ENCODE measurements at places on chromosomes 1 and 21.

GRCh38 chr1:119326251-119326650 is 42.3 kb upstream of the HAO2 start:
- no peak for DNase-seq

GRCh38 chr1:21667348-21668231 is 1.6 kb downstream of the RAP1GAP start:
- no peak for DNase-seq

DNA sequence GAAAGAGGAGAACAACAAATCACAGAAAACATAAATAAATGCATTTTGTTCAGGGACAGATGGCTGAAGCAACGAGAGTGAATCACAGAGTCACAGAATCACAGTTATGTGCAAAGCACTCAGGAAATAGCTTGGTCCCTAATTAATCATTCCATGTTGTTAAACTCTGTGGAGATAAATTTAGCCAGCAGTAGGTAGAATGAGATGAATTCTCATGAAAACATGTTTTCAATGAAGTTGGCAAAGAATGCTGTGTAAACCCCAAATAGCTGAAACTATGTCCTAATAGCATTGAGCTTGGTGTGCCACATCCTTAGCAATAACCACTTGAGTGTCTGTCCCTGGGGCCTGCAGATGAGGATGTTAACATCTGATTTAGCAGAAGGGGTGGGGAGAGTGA is 20.4 kb downstream of the LEPR start:
- no peak for DNase-seq

- DNase-seq: no peak
These were observed 155.8 kb upstream of the EDN2 start for GRCh38 chr1:41640141-41640751.

- no peak for DNase-seq
These were observed 4.5 kb downstream of the FCAMR start for GRCh38 chr1:206965781-206966180.

DNA sequence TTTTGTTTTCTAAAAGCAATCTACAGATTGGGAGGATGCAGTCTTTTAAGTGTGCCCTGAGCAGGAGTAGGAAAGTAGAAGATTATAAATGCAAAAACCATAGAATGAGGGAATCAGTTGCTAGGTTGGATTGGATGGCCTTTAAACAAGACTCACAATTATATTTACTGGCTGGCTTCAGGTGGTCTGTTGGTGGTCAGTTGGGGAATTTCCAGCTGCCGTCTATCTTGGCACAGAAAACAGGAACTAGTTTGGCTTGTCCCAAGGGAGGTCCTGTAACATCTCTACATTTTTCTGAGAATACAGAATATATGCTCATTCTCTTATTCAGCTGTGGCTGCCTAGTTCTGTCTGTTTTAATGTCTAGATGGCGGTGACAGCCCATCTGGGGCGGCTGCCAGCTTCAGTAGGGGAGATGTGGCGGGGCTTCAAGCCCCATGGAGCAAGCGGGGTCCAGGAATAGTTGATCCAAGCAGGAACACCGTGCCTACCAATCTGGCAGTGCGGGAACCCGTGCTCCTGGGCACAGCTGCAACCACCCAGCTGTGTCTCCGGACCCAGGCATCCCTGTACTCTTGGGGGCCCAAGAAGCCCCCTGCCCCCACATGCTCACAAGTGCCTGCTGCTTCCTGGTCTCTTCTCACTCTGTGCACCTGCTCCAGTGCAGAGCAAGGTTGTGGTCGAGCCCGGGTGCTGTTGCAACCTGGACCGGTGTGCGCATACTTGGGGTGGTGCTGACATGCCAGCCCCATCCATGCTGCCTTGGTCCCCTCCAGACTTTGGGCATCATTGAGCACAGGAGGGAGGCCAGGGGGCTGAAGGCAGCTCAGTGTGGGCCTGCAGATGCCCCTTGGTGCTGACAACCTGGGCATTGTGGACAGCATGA is 1182.6 kb downstream of the AMY1C start:
- no peak for DNase-seq

- DNase-seq: no peak
These were observed 126.2 kb upstream of the L1TD1 start for GRCh38 chr1:62068416-62068843.

GRCh38 chr1:224375059-224375458 is 18.4 kb downstream of the CNIH4 start:
- no peak for DNase-seq

DNA sequence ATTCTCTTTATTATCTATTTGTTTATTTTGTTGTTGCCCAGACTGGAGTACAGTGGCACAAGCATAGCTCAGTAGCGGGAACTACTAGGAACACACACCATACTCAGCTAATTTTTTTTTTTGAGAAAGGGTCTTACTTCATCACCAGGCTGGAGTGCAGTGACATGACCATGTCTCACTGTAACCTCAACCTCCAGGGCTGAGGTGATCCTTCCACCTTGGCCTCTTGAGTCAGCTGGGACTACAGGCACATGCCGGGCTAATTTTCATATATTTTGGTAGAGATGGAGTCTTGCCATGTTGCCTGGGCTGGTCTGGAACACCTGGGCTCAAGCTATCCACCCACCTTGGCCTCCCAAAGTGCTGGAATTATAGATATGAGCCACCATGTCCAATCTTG is 5.3 kb upstream of the TXNIP start:
- no peak for DNase-seq

DNA sequence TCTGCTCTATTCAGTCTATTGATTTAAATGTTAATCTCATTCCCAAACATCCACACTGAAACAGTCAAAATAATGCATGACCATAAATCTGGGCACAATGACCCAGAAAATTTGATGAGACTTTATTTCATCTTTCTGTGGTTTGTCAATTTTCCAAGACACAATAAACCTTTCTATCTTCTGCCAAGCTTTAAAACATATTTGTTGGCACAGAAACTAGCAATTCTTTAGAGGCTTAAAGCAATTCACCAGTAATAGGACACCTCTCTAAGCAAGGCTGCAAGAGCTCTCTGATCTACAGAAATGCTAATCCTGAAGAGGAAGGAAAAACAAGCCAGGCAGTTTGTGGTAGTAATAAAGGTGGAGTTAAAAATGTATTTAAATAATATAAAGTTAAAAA is 113.7 kb downstream of the FCRL5 start:
- no peak for DNase-seq

DNA sequence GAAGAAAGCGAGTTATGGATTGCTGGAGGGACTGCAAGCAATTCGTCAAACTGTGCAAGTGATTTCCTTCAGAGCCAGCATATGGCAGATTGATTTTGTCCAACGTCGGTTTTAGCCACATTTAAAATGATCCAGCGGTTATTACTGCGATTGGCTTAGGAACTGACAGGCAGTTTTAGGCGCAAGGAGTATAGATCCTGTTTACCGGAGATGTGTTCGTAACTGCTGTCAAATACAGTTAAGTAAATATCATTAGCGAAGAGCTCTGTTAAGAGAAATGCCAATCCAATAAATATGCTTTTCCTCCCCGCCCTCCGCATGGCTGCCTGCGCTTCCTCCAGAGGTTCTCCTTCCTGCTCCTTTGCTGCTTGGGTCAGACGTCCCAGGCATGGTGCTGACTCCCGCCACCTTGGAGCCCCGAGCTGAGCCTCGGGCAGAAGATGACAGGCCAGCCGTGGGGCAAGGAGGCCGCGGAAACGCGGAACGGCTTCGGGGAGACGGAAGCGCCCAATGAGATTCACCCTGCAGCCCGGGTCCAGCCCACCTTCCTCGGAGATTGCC is 9.4 kb upstream of the BARHL2 start:
- no peak for DNase-seq

DNA sequence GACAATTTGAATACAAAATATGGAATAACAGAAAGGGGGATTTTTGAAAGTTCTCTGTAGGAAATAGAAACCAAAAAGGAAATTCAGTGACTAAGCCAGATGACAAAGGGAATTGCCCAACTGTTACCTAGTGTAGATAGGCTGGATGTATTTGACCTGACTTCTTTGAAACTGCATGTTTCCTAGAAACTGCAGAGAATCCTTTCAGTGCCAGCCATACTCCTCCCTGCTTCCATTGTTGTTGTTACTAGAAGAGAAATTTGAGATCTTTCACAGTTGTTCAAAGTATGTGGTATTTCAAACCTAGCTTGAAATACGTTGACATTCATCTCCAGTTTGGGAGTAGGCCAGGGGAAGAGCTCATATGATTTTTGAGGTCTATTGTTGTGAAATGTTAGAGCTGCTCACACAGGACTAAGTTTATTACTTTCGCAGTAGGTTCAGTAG is 1.8 kb upstream of the GBP5 start:
- DNase-seq: no peak

DNA sequence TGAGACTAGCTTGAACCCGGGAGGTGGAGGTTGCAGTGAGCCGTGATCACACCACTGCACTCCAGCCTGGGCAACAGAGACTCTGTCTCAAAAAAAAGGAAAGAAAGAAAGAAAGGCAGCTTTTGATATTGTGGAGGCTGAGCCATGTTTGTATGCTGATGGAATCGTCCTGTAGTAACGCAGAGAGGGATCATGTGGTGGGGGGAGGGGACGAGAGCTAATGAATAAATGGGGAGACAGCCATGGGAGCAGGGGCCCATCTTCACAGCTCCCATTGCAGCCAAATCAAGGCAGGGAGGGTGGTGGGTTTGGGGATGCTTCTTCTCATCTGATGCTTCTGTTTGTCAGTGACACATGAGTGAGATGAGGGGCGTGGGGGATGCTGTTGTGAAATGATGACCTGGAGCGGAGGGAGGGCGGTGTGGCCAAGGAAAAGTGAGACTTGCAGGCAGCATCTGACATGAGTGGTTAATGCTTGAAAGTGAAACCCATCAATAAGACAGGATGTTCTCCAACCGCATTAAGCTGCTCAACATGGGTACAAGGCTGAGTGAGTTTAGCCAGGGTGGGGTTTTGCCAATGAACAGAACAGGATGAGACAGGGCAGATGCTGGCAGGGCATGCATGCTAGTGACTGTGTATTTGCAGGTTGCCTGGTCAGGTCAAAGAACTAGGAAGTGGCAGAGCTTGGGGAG is 16.7 kb downstream of the SPATA21 start:
- DNase-seq: no peak

GRCh38 chr1:112507921-112508277 is 866 bp upstream of the WNT2B start:
- no peak for DNase-seq

GRCh38 chr1:37394574-37395464 is 79.6 kb upstream of the ZC3H12A start:
- peak; percentile 96 for DNase-seq

DNA sequence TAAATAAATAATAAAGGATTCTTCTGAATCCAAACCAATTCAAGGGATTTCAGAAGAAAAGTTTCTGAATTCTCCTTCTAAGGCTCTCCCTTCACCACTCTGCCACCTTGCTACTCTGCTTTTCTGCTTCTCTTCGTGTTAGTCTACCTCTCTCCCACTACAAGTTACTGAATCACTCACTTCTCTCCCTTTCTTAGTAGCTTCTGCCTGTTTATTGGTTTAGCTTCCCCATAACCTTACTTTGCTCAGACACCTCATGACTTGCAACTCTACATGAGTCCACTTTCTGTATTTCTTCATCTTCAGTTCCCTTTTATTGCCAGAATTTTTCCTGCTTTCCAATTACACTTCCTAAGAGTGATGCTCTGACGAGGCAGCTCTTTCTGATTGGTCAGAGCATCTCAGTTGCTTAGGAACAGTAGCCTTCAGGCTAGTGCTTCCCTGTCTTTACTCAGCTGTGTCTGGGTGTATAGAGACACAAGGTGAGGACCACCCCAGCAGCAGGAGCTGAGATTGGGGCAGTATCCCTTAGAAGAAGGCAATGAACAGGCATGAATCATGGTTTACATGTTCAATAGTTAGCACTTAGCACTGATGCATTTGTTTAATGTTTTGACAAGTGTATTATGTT is 144.6 kb downstream of the SLC30A10 start:
- DNase-seq: no peak

- no peak for DNase-seq
These were observed 422.9 kb upstream of the BEND5 start for GRCh38 chr1:49199564-49199963.

GRCh38 chr1:40478276-40478675 is 1.2 kb downstream of the ZFP69 start:
- no peak for DNase-seq

DNA sequence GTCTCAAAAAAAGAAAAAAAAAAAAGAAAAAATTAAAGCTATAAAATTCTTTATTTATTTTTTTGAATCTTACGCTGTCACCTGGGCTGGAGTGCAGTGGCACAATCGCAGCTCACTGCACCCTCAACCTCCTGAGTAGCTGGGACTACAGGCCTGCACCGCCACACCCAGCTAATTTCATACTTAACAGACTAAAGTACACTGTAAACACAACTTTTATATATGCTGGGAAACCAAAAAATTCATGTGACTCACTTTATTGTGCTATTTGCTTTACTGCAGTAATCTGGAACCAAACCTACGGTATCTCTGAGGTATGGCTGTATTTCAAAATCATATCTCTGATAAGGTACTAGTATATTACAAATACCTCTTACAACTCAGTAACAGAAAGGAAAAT is 40.3 kb downstream of the HSF2BP start:
- no peak for DNase-seq

GRCh38 chr1:208977012-208977411 is 606.5 kb upstream of the CAMK1G start:
- DNase-seq: no peak

GRCh38 chr1:43858324-43858723 is 75.3 kb upstream of the ARTN start:
- DNase-seq: no peak

GRCh38 chr1:151774256-151774922 is 11.1 kb upstream of the MRPL9 start:
- DNase-seq: no peak

All from NCI-H524 treated with DMSO at 0.1 percent for 48 hours (cell line).